ENCODE measurements at places on chromosomes 13 and 19.

DNA sequence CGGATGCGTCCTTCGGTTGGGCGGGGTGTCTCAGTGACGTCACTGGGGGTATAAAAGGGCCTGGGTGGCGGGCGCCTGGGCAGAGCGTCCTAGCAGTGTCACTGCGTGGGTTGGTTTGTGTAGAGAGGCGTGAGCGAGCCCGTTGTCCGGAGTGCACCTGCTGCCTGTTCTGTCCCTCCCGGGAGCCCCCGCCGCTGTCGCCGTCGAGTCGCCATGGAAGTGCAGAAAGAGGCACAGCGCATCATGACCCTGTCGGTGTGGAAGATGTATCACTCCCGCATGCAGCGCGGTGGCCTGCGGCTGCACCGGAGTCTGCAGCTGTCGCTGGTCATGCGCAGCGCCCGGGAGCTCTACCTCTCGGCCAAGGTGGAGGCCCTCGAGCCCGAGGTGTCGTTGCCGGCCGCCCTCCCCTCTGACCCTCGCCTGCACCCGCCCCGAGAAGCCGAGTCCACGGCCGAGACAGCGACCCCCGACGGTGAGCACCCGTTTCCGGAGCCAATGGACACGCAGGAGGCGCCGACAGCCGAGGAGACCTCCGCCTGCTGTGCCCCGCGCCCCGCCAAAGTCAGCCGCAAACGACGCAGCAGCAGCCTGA is 2.9 kb downstream of the IER2 start:
- peak; percentile 98 for DNase-seq

GRCh38 chr13:52399708-52400107 is 6.3 kb downstream of the THSD1 start:
- no peak for DNase-seq

GRCh38 chr13:46983881-46984280 is 87.0 kb upstream of the HTR2A start:
- no peak for DNase-seq

DNA sequence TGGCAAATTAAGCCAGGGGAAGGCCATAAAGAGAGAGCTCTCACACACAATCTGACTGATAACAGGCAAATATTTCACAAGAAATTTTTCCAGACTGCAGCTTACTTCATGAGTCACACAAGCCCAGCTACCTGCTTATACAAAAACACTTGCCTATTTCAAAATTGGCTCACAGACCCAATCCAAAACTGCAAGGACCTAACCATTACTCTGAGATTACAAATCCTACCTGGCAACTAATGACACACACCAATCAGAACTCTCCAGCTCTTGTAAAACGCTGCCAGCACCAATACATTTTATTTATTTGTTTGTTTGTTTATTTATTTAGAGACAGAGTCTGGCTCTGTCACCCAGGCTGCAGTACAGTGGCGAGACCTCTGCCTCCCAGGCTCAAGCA is 18.1 kb upstream of the ZFP82 start:
- DNase-seq: no peak

DNA sequence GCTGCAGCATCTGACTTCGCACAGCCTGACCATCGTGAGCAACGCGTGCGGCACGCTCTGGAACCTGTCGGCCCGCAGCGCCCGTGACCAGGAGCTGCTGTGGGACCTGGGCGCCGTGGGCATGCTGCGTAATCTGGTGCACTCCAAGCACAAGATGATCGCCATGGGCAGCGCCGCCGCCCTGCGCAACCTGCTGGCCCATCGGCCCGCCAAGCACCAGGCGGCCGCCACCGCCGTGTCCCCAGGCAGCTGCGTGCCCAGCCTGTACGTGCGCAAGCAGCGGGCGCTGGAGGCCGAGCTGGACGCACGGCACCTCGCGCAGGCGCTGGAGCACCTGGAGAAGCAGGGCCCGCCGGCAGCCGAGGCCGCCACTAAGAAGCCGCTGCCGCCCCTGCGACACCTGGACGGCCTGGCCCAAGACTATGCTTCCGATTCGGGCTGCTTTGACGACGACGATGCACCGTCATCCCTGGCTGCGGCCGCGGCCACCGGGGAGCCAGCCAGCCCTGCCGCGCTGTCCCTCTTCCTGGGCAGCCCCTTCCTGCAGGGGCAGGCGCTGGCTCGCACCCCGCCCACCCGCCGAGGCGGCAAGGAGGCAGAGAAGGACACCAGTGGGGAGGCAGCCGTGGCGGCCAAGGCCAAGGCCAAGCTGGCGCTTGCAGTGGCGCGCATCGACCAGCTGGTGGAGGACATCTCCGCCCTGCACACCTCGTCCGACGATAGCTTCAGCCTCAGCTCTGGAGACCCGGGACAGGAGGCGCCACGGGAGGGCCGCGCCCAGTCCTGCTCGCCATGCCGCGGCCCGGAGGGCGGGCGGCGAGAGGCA is 13.6 kb downstream of the C19orf25 start:
- peak; percentile 83 for DNase-seq

GRCh38 chr19:10503002-10503789 is at the start of gene KEAP1:
Gene KEAP1 (minus strand): TSS chr19:10503356. CDS start chr19:10500033, 3,323 bp downstream.
- peak; percentile 42 for DNase-seq

GRCh38 chr13:71610876-71611275 is 256.1 kb downstream of the DACH1 start:
- no peak for DNase-seq

Data from G401 (cell line).